ENCODE measurements at places on chromosomes 2 and 18.

DNA sequence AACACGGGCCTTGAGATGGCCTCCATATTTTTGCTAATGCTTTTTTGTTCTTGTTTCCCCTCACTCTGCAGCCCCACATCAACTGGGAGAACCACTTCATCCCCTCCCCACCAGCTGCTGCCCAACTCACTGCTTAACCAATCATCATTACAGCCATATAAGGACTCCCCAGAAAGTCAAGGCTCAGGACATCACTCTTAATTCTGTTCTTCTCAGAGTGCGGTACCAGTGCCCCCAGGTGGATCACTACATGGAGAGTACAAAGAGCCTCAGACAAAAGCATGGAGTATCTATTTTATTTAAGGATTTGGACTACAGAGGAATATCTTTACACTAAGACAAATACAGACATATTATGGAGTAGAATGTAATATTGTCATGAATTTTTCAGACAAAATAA is 340.6 kb downstream of the PAX3 start:
- DNase-seq = peak; percentile 28

- DNase-seq = no peak
Observed at GRCh38 chr2:197786010-197786877, 1.1 kb upstream of the BOLL start.

GRCh38 chr18:3777719-3778118 is 327.7 kb downstream of the TGIF1 start:
- DNase-seq = no peak

DNA sequence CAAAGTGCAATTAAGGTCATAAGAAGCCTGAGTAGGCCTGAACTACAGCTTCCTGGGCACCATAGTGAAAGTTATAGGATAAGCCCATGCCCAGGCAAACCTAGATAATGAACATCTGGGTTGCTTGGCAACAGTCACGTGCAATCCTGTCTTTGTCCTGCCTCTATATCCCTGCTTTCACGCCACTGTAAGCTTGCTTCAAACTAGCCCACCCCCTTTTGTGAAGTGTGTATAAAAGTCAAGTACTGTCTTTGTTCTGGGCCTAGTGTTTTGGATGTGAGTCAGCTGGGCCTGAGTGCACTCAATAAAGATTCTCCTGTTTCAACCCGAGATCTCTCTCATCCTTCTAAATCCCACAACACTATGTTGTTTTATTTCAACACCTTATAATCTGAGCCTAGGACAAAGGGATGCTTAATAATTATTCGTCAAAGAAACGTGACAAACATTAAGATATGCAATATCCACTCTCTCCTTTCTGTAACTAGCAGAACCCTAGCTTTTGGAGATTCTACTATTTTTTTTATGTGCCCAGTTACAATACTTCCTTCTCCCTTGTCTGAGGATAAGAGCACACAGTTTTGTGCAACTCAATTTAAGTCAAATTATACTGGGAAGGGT is 927.8 kb downstream of the SUCLG1 start:
- peak; percentile 28 for DNase-seq

- DNase-seq = no peak
Observed at GRCh38 chr18:6004119-6004518, 108.8 kb upstream of the TMEM200C start.

DNA sequence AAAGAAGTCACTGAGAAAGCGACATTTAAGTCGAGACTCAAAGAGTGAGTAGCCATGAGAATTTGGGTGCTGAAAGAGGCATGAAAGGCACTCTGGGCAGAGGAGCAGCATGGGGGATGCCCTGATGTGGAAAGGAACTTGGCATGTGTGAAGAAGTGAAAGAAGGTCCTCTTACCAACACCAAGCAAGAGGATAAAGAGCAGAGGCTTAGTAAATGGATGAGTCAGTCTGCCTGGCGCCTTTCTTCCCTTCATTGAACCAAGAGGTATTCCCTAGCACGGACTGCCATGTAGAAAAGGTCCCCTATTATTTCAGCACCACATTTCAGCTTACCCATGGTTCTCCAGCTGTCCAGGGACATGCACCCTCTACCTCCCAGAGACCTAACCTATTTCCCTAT is 221.1 kb upstream of the NRP2 start:
- DNase-seq = no peak

DNA sequence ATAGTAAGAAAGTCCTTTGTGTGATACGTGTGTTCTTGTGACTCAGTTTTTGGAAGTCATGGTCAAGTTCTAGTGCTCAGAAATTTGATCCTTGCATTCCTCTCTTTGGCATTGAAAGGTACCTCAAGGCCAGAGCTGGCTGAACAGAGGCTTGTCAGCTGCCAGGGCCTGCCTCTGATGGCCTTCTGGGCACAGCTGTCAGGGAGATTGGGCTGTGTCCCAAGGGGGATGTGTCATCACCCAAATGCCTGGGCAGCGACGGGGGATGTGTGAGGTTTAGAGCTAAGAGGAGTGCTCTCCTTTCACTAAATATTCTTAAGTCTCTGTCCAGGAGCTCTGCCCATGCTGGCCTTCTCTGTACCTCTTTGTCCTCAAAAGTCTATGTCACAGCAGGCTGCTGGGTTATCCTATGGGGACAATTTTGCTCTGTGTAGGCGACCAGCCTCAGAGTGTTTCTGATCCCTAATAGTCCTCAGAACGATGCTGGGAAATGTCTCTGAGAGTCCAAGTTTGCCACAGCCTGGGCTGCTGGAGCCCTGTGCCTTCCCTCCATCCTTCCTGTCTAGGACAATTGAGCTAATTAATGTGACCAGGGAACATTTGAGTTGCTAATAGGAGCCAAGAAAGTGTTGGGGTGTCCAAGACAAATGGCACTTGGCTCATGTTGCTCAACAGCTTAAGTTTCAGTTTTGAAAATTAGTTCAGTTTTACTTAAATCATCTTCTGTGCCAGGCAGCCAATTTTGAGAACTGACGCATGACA is 115.4 kb upstream of the ZNF521 start:
- DNase-seq = peak; percentile 74
